ENCODE measurements at places on chromosomes 4 and X.
A peak's percentile ranks its signal among the peaks of the same experiment; 100 is the strongest.

GRCh38 chr4:1169691-1170096 is 2.7 kb downstream of the SPON2 start:
- DNase-seq = no peak

DNA sequence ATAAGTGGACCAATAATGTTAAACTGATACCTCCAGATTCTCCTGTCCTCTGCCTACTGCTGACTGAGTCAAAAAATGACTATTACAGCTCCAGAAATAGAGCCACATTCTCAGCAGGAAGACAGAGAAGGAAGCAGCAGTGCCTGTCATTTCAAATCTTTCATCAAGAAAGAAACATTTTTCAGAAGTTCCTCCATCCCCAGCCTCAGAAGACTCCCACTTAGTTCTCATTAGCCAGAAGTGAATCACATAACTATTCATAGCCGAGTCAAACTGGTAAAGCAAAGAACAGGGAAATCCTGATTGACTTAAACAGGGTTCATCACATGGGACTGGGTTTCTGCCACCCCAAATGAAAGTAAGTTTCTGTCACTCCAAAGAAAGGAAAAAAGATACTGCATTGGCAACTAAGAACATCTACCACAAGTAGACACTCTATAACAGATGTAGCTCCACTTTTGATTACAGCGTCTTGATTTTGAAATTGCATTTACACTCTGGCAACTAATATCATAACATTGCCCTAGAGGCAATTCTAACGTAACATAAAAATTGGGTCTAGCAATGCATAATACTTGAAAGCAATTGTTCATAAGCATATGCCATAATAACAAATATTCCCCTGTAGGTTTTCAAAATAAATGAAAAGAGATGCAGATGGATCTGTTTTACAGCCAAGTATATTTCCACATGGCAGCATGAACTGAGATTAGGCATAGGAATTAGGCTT is 599.8 kb downstream of the GALNTL6 start:
- DNase-seq = no peak

GRCh38 chr4:660401-660800 is 13.7 kb downstream of the ATP5ME start:
- DNase-seq = no peak

GRCh38 chrX:47683184-47683828 is 24.3 kb upstream of the UXT start:
- DNase-seq = no peak

GRCh38 chrX:23788521-23788920 is 5.5 kb downstream of the SAT1 start:
- DNase-seq = no peak

GRCh38 chr4:91734682-91735081 is 569.1 kb upstream of the GRID2 start:
- DNase-seq = no peak

DNA sequence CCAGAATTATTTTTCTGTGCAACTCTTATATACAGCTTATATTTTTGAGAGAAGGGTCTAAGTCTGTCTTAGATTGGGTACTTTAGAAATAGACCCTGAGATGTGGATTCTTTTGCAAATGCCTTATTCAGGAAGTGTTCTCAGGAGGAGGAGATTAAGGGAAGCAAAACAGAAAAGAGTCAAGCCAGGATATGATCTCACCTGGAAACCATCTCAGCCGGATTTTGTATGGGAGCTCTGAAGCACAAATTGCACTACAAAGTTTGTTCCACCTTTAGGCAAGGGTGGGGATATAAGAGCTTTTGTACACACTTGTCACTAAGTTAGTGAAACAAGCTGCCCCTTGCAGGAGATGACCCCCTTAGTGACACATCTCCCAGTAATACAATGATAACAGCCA is 121.2 kb upstream of the GRPR start:
- DNase-seq = no peak

DNA sequence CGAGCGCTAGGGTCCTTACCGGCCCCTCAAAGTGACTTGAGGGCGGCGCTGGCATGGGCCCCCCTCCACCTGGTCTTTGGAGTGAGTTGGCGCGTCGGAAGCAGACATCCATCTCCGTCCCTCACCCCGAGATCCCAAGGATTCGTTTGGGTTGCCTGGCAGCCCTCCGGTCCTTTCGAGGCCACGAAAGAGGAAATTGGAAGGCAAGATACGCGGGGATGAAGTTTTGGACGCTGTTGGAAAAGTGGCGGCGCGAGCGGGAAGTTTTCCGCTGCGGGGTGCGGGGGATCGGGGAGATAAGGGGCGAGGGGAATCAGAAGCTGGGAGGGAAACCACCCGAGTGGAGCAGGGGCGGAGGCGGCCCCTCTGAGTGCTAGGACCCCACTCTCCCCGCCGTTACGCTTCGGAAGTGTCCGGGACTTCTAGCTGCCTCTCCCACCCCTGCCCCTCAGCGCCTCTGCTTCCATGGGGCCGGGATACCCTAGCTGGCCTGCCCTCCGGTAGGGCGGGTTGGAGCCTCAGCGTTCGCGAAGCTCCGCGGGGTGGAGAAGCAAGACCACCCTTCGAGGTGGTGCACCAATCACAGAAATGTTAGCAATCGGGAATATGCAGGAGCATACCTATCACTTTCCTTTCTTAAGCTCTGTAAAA is 57.8 kb downstream of the FRMPD3 start:
- no peak for DNase-seq

DNA sequence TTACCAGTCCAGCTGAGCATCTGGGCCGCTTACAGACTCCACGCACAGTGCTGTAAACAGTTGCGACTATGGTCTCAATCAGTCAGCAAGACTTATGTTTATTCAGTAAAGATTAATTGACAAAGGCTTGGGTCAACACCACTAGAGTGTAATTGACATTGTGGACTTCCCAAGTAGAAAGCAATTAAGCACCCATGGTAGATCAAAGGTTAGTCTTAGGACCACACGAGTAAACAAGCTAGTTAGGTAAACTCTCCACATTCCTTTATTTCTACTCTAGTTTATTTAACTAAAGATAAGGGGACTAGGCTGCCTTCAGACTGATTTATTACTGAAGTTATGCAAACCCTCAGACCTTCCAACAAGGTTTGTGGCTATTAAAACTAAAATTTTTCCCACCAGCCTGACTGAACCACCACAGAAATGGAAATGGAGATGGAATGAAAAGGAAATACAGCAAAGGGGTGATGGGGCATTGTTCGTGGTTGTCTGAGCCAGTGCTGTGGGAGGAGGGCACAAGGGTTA is 44.2 kb downstream of the MTHFD2L start:
- no peak for DNase-seq

DNA sequence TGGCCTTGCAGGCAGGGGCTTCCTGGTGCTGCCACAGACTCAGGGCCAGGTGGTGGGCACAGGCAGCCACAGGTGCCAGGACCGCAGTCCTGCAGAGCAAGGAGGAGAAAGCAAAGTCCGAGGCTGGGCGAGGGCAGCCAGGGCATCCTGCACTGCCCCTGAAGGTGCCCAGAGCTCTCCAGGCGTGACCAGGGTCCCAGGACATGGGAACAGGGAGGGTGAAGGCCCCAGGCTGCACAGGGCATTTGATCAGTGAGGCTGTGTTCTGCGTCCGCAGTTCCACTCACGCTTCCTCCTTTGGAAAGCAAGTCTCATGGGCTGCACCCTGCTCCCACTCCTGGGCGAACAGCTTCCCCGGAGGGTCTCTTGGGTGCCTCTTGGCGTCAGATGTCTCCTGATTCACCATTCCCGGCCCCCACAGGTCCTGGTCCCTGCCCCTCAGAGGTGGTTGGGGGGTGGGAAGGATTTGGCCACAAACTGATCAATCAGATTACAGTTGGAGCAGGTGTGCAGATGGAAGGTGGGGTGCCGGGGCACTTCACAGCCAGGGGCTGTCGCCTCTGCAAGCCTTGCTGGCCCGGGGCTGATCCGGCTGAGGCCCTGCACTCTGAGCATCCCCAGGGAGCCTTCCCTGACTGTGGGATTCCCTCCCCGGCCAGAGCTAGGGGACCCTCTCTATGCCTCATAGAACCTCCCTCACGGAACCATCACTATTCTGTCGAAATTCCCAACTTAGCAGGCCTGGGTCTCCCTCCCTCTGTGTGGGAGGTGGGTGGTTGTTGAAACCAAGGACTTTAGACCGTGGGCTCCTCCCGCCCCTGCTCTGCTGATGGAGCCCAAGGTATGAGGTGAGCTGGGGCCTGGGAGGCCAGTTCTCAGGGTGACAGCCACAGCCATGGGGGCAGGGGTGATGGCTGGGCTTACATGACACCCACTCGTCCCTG is 3.3 kb downstream of the SH3TC1 start:
- DNase-seq = no peak

DNA sequence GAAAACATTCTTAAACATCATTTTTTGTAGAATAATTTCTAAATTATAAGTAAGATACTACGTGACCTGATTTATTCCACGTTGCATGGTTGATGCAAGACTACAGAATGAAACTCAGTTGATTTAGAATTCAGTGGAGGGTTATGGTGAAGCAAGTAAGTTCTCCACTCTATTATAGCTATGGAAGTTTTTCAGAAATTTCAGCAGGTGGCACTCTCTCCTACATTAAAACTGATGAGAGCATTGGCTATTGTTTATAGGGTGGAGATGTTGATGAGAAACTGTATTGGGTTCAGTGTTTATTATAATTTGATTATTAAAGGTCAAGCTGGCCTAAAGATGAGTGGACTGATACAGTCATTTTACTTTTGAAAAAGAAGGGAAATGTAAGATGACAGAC is 88.0 kb downstream of the FNIP2 start:
- no peak for DNase-seq

- no peak for DNase-seq
These were observed 131.8 kb upstream of the PITX2 start for GRCh38 chr4:110754716-110755115.

DNA sequence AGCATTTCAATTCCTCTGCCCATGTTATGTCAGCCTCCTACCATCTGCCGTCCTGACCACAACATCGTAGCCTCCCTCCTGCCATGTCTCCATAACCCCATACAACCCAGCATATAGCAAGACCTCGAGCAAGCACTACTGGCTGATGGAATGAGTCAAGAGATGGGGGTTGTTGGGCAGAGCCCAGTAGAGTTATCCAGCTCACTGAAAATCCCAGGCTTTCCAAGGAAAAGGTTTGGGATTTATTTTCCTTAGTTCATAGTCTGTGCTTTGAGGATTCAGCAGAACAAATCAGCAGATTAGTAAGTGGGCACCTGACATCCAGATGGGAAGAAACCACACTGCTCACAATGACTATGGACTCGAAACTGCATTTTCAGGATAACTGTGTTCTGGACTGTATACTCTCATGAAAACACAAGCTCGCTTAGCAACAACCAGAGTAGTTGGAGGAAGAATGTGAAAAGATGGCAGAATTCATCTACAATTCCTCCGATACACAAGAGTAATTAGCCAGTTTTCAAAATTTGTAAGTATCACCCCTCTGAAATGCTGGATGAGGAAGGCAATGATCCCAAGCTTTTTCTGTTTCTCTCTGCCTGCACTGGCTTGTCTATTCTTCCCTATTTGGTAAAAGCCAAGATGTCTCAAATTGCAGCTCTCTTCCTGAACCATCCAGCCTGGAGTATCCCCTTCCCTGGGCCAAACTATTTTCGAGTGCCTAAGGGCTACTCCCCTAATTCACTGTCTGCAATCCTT is 186.2 kb upstream of the TBL1X start:
- no peak for DNase-seq

GRCh38 chr4:147825451-147826287 is 93.8 kb downstream of the ARHGAP10 start:
- DNase-seq = peak; percentile 56

DNA sequence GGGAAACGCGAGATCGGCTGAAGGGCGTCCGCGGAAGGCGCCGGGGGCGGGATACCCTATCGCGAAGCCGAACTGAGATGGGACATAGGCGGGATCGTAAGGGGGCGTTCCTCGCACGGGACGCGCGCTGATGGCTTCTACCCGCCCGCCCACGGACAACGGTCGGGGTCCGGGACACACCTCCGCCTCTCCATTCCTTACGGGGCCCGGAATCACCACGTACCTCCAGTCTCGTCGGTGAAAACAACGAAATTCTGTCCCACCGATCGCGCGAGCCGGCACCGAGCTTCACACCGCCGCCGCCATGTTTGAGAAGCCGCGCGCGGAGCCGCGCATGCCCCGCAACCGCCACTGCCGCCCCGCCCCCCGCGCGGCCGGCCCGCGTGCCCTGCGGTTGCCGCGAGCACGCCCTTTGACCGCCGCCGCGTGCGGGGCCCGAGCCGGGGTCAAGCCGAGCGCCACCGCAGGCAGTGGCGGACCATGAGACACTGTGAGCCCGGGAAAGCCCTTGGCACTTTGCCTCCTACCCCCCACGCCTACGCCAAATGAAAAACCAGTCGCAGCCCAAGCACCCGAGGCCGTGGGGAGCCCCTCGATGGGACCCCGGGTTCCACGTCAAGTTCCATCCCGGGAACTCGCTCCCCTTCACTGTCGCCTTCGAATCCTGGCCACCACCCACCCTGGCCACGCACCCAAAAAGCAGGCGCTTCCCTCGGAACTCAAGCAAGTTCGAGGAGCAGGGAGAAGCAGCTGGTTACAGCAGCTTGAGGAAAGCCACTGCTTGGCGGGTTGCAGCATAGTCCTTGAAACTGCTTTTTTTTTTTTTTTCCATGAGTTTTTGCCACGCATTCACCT is at the start of gene SCML2:
SCML2 (minus strand) TSS at position 320 of the 855 bp plus-strand sequence. CDS start 20,617 bp downstream, outside the sequence.
- peak; percentile 78 for DNase-seq

- no peak for DNase-seq
These were observed 4.4 kb downstream of the CDK16 start for GRCh38 chrX:47222751-47223350.

DNA sequence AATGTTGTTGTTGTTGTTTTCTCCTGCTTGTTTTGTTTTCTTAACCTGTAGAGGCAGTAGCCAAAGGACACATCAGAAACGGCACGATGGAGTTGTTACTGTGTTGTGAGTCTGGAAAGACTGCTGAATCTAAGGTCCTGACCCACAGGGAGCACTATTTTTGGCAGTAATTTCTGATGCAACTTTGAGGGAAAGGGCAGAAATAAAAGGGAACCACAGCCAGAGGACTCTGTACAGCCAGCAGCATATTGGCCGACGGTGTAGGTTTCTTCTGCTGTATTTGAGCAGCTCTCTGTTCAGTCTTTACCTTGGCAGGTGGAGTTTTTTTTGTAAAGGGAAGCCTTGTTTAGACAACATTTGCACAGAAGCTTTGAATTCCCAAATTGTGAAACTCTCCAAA is 203.0 kb upstream of the GPR101 start:
- no peak for DNase-seq

GRCh38 chr4:94354474-94354896 is 11.8 kb upstream of the HPGDS start:
- DNase-seq = no peak

DNA sequence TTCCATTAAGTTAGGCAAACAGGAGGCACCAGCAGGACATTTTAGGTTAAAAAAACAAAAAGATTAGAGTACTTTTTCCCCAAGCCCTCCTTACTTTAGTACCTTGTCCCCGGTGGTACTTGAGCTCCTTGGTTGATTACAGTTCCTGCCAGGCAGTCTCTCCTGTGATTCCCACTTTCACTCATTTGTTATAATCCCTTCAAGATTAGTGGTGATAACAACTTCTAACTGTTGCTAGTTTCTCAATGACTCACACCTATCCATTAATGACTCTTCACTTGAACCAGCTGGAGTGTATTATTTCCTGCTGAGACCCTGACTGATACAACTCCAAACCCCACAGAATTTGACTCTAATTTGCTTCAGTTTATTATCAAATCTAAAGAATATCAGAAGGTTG is 765.0 kb upstream of the DIAPH2 start:
- no peak for DNase-seq

GRCh38 chr4:101028886-101029285 is 318.4 kb downstream of the PPP3CA start:
- no peak for DNase-seq
